Articular chondrocyte of knee joint (primary cell): ENCODE measurements at places on chromosomes 6 and 20. TPM values are rescaled to one million over a fixed set of nuclear protein-coding genes. Genes with fewer than 3 reads are reported as not detected.

TULP1 gene
- total RNA-seq = not detected in 2 replicates

TNFRSF6B gene
- 2.9 and 5.4 TPM in 2 replicates for total RNA-seq

SYNDIG1 gene
- total RNA-seq = 0.86 and 1.2 TPM in 2 replicates

PNLDC1 gene
- 0.26 and 0.65 TPM in 2 replicates for total RNA-seq

CST5 gene
- total RNA-seq = not detected in 2 replicates

MKKS gene
- 7.6 and 11.8 TPM in 2 replicates for total RNA-seq

SOX18 gene
- 0.22 TPM in 1 of 2 replicates, not detected in the other for total RNA-seq

TCP11 gene
- 0.11 and 0.26 TPM in 2 replicates for total RNA-seq

HSPA12B gene
- 0.13 and 0.22 TPM in 2 replicates for total RNA-seq

BCAS1 gene
- total RNA-seq = not detected in 2 replicates

FITM2 gene
- 9.8 and 10.3 TPM in 2 replicates for total RNA-seq

PARD6B gene
- 0.52 and 0.97 TPM in 2 replicates for total RNA-seq

ENPP4 gene
- total RNA-seq = 1.6 and 2.4 TPM in 2 replicates

PAK5 gene
- total RNA-seq = not detected in 2 replicates

TMEM200A gene
- 27.4 and 54.5 TPM in 2 replicates for total RNA-seq

SRMS gene
- not detected in 2 replicates for total RNA-seq

OR2J3 gene
- total RNA-seq = not detected in 2 replicates

SNRPB gene
- 79.1 and 92.8 TPM in 2 replicates for total RNA-seq

ZNF165 gene
- 0.97 and 1.0 TPM in 2 replicates for total RNA-seq

MUC22 gene
- not detected in 2 replicates for total RNA-seq

ENPP3 gene
- total RNA-seq = 0.13 and 0.22 TPM in 2 replicates

SLPI gene
- total RNA-seq = 11.7 and 12.4 TPM in 2 replicates

WFDC5 gene
- total RNA-seq = not detected in 2 replicates

TBC1D32 gene
- total RNA-seq = 21.6 and 22.4 TPM in 2 replicates

COL21A1 gene
- 1.0 and 3.9 TPM in 2 replicates for total RNA-seq

GMEB2 gene
- 8.6 and 9.0 TPM in 2 replicates for total RNA-seq
